ENCODE measurements at places on chromosomes 2 and 18.

DNA sequence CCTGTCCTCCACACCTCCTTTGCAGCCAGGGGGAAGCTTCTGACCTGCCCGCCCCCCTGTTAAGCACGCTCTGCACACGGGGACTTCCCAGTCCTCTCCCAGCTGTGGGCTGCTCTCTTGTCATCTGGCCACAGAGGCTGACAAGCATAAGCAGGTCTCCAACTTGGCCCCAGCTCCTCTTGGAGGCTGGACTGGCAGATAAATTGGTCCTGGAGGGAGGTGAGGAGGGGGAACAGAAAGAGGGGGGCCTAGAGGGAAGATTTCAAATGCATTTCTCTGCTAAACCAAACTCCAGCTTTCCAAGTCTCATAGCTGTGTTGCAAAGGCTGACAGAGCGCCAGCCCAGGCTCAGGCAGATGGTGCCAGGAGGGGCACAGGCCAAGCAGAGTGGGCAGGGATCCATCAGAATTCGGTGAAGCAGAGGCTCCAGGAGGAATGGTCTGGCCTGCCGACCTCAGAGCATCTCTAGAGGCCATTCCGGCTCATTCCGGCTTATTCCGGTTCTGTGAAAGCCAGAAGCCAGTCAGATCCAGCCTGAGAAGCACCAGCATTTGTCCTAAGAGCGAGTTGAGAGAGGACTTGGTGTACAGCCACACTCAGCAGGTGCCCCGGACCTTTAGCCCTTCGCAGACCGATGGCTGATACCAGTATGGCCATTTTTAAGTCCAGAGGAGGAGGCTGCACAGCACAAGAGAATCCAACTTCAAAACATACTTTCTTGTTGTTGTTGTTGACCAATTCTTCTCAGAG, 508.9 kb upstream of the MYT1L start:
- no peak for DNase-seq

GRCh38 chr2:152399003-152399402, 64.0 kb downstream of the FMNL2 start:
- no peak for DNase-seq

DNA sequence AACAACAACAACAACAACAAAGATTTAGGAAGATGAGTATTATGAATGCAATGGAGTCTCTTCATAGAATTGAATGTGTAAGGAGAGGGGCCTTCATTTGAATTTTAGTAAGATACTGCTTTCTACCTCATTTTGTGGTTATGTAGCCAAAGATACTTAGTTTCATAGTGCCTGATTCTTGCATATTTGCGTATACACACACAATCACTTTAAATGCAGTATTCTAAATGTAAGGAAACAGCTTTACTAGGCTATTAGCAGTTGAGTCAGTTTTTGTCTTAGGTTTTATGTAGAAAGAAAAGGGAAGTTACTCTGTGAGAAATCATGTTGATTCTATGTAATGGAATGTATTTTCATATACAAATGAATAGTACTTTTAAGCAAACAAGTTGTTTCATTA, 80.5 kb downstream of the HAUS1 start:
- no peak for DNase-seq

DNA sequence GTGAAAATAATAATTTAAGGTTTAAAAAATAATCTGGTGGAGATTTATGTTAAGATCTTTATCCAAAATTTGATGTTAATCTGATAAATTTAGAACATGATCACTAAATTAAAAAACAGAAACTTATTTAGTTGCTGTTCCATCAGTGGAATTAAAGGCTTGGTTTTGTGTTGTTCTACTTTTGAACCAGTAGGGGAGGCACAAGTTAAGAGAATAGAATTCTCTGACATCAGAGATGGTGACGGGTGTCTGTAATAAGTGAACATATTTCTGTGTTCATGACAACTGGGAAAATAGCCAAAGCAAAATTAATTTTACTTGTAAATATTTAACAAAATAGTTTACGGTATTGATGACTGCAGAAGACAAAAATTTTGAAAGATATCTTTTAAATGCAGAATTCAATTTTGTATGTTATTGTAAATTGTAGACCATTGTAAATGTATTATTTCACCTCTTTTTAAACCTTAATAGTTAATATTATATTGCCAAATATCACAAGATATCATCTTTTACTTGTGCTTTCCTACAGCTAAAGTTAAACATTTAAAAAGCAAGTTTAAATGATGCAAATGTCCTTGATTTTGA, 106.0 kb downstream of the UBR3 start:
- peak; percentile 54 for DNase-seq

DNA sequence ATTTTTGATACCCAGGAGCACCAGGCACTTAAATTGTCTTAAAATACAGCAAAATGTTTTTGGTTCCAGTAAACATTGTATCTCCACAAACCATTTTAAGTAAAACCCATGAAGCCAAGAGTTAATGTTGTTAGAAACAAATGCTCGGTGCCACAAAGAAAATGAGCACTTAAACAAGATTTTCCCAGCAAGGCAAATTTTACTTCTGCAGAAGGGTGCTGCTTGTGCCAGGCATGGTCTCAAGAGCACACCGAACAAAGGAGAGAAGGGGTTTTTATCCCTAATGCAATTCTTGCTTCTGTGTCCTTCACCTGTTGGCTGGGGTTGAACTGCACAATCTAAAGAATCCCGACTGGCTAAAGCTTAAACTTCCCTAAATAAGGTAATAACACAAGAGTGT, 286.7 kb downstream of the ADCYAP1 start:
- no peak for DNase-seq

- DNase-seq, result peak; percentile 78
Measured at GRCh38 chr2:188292348-188293239, 920 bp downstream of the GULP1 start.

GRCh38 chr2:127342101-127342500, 45.7 kb downstream of the MAP3K2 start:
- no peak for DNase-seq

- no peak for DNase-seq
Measured at GRCh38 chr2:111712940-111713515, 171.0 kb downstream of the ANAPC1 start.

GRCh38 chr2:119736021-119736420, 23.7 kb upstream of the PTPN4 start:
- DNase-seq, result no peak

- peak; percentile 27 for DNase-seq
Measured at GRCh38 chr2:217722883-217723472, 279.8 kb downstream of the TNS1 start.

GRCh38 chr2:131584940-131585339, 57.3 kb downstream of the CCDC74A start:
- no peak for DNase-seq

DNA sequence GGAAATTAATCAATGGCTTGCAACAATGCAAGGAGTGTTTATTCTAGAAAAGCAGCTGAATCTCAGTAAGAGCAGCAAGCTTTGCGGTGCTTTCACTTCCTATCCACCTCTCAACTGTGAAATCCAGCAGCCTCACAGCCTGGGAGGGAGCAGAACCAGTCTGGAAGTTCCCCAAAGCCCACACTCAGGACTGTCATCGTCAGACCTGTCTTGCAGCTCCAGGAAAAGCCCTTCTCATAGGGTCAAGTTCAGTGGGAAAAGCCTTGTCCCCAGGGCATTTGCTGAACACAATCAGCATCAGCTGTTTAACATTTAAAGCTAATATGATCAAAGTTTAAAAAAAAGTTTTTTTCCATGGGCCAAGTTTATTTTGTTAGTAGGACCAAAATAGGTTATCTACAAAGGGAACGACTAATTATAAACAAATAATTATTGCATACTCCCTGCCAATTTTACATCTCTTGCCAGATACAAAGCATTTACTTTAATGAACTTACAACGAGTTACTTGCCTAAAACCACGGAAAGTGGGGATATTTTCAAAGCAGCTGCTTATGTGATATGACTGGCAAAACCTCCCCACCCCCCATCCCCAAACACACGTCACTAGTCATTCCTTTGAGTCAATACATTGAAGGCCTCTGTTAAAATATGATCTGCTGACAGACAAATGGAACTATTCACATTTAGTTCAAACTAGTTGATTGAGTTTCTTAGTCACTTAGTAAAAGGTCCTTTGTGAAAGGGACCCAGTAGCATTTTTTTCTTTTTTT, 36.8 kb downstream of the PARD6G start:
- DNase-seq, result no peak

- DNase-seq, result no peak
Measured at GRCh38 chr18:21548647-21549046, 51.9 kb downstream of the ESCO1 start.

GRCh38 chr2:222754324-222754930, 83.0 kb downstream of the MOGAT1 start:
- DNase-seq, result no peak

DNA sequence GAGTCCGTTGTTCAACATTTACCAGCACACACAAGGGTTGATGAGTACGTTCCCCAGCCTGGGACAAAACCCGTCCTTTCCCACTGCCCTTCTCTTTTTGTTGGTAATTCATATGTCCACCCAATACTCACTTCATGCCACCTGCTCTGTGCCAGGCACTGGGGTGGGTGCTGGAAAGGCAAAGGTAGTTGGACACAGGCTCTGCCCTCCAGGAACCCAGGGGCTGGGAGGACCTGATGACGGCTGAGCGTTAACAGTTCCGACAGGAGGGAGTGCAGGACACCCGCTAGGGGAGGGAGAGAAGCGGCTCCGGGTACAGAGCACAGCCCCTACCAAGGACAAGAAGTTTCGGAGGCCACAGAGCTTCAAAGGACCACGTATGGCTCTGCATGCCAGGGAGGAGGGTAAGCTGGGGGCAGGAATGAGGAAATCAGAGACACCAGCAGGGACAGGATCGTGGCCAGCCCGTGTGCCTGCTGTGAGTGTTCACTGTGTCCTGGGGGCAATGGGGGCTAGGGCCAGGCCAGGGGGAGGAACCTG, 134.1 kb upstream of the GPC1 start:
- DNase-seq, result no peak

DNA sequence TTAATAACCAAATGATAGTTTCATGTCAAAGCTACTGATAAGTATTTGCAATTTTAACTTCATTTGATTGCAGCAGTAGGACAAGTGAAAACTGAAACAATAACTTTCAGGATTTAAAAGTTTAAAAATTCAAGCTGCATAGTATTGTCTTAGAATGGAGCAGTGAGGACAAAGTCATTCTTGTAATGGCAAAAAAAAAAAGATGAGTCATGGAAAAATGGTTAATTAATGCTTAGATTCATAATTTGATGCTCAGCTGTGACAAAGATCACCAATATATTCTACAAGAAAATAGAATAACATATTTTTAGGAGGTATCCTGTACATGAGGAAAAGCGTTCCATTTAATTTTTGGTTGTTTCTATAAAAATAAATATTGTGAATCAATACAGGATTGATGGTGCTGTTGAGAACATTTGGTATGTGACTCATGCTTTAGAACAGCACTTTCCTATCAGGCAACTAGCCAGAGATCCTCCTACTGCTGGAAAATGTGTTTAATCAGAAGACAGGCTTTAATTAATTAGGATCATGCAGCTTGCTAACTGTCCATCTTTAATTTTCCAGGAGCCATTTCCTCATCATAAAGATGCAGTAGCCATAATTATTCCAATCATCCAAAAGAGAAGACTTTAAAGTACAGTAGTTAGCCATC, 239.0 kb upstream of the MMADHC start:
- DNase-seq, result no peak

DNA sequence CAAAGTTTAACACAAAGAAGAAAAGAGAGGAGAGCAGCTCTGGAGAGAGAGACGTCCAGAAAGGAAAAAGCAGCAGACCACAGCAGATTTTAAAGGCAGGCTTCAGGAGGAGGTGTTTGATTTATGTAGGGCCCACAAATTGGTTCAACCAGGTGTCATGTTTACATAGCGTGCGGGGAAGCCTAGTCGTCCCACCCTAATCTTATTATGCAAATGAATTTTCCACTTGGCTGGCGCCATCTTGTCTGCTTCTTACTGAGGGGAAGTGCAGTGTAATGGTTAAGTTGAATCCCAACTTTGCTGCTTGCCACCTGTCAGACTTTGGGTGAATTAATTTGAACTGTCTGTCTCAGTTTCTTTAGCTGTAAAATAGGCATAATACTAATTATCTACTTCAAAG, 282.4 kb upstream of the CYRIA start:
- no peak for DNase-seq

GRCh38 chr2:239169311-239170048, 231.3 kb downstream of the HDAC4 start:
- no peak for DNase-seq

DNA sequence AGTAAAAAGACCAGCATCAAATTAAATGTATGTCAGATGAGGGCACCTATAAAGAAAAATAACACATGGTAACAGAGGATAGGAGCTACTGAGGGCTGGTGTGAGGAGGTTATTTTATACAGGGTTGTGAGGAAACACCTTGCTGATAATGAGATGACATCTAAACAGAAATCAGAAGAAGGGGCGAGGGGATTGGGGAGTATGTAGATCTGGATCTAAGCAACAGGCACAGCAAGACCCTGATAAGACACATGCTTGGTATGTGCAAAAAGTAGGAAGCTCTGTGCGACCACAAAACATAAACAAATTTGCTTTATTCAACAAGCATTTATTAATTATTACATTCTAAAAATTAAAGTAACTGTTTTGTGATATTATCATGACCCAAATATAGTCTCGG, 295.4 kb downstream of the ZEB2 start:
- no peak for DNase-seq

DNA sequence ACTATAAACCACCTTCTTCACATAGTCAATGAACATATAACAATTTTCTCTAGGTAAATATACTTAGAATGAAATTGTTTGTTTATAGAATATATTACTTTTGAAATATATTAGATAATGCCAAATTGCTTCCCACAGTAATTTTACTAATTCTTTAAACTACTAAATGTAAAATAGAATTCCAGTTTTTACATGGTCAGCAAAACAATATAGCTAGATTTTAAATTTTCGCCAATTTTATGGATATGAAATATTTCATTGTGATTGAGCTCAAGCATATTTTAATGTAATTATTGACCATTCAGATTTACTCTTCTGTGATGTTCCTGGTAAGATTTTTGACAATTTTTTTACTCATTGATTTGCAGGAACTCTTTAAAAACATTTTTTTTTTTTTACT, 444.6 kb downstream of the PARD3B start:
- DNase-seq, result no peak

GRCh38 chr2:166727095-166727494, 161.2 kb upstream of the XIRP2 start:
- no peak for DNase-seq

- no peak for DNase-seq
Measured at GRCh38 chr2:178208817-178209216, 14.5 kb downstream of the OSBPL6 start.

GRCh38 chr18:9130806-9131205, 5.8 kb upstream of the ANKRD12 start:
- DNase-seq, result no peak

DNA sequence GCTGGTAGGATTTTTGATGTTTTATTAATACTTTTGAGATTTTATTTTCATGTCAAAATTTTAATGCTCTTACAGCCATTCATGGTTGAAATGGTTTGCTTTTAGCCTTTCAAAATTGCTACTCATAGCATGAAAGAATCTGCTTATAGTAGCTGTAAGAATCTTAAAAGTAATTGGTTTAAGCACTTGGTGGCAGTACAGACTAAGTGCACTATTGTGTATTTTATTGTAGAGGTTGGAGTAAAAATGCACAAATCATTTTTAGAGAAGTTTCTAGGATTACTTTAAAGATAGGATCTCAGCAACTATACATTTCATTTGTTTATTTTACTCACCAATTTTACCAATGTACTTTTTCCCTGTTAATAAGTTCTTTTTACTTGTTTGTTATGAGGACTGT, 205.8 kb downstream of the SPAG16 start:
- no peak for DNase-seq

- DNase-seq, result peak; percentile 54
Measured at GRCh38 chr2:191811807-191812602, 34.9 kb downstream of the CAVIN2 start.

- no peak for DNase-seq
Measured at GRCh38 chr18:79947881-79948610, 3.4 kb downstream of the SLC66A2 start.

- DNase-seq, result no peak
Measured at GRCh38 chr18:41449612-41450011, 505.4 kb upstream of the PIK3C3 start.
